ENCODE measurements at places on chromosomes 3 and 15.

DNA sequence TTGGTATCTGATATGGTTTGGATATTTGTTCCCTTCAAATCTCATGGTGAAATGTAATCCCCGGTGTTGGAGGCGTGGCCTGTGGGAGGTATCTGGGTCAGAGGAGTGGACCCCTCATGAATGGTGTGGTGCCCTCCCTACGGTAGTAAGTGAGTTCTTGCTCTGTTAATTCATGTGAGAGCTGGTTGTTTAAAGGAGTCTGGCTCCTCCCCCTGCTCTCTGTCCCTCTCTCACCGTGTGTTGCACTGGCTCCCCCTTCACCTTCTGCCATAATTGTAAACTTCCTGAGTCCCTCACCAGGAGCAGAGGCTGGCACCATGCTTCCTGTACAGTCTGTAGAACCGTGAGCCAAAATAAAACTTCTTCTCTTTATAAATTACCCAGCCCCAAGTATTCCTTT is 246.9 kb upstream of the AGTR1 start:
- DNase-seq = no peak

DNA sequence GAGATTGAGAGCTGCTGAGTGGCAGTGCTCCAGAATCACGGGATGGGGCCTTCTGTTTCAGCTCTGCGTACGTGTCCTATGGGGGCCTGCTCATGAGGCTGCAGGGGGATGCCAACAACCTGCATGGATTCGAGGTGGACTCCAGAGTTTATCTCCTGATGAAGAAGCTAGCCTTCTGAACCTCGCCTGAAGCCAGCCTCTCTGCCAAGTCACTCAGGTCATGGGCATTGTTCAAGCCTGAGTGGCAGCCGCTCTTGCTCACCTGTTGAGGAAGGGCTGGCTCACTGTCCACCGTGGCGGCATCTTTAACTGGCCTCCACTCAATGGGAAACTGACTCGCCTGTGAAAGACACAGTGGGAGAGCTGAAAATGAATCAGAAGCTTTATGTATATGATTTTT is 6.6 kb downstream of the POLR2H start:
- DNase-seq = no peak

DNA sequence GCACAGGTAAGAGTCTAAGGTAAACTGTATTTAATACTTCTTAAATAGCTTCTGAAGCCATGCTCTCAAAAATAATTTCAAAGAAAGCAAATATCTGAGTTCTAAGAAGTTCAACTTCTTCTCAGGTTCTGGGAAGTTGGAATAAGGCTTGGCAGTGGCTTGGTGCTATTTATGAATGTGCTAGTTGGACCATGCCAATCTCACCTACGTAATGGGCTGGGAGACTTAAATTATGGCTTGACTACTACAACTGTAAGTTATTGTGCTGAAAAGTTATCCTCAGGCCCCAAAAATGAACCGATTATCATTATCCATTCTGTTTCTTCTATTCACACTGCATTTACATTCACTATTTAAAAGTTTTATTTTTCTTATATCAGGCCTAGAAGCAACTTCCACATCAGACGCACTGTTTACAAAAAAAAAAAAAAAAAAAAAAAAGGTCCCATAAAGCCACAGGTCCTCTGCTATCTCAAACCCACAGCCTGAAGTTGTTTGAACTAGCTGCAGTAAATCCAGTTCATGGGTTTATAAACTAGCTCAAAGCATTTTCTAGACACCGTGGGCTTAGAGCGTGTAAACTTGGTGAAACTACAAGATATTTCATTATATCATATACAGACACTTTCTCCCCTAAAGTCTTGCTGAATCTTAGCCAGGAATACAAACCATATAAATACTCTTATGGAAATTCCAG is 3.4 kb downstream of the LRIG1 start:
- DNase-seq = no peak

- DNase-seq = no peak
These were observed 209.9 kb upstream of the ROPN1 start for GRCh38 chr3:124201786-124202185.

DNA sequence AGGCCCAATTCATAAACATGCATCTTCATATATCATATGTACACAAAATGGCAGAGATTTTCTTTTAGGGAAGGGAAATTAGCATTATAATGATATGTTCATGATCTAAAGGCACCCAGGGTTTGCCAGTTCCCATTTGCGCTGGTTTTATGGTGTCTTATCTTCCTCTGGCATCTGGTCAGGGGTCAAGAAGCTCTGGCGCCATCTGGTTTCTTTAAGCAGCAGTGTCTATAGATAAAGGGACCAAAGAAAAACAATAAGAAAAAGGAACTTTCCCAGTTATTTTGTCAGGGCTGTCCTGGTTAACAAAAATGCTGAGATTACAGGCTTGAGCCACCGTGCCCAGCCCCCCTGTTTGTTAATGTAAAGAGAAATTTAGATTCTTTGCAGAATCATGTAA is 3.3 kb upstream of the DCP1A start:
- no peak for DNase-seq

- no peak for DNase-seq
These were observed 189.4 kb upstream of the CHRNA7 start for GRCh38 chr15:31840849-31841476.

GRCh38 chr15:58755956-58756355 is 6.4 kb upstream of the ADAM10 start:
- no peak for DNase-seq

DNA sequence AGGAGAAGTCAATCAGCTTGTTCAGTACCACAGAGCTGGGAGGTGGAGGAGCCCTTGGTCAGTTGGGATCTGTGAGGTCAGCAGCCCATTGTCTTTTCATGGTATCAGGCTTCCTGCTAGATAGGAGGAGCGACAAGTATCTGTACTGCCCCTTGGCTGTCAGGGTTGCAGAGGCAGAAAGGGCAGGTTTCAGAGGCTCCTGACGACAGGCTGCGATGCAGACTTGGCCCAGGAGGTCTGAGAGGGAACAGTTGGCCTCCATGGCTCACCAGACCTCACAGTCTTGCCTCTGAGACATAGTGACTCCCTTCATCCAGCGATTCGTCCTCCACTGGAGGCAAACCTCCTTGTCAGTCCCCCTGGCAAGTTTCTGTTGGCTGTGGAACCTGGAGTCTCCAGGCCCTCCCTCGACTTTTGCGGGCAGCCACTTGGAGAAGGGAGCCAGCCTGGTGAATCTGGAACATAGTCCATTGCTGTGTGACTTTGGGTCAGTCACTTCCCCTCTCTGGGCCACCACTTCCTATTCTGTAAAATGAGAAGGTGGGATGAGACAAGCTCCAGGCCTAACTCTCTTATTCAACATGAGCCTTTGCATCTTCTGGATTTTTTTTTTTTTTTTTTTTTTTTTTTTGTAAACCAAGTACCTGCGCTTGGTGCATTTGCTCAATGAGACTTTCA is 177.9 kb upstream of the TLE3 start:
- no peak for DNase-seq

GRCh38 chr3:144128108-144128892 is 156.7 kb downstream of the DIPK2A start:
- no peak for DNase-seq

All from stimulated activated CD4-positive, alpha-beta T cell treated with anti-CD3 and anti-CD28 coated beads, Interleukin-4, amount 100 ng/mL, for 24 hours (primary cell).